ENCODE measurements at places on chromosomes 4 and X. TPM values are rescaled to one million over a fixed set of nuclear protein-coding genes. Genes with fewer than 3 reads are reported as not detected.
A peak's percentile ranks its signal among the peaks of the same experiment; 100 is the strongest.

LRBA gene
- total RNA-seq, result 95.2 TPM

GRCh38 chrX:39445336-39445735 lies 644.1 kb downstream of the MID1IP1 start:
- no peak overlapping the region for H3K27ac ChIP-seq
- H3K4me1 ChIP-seq, result peaks cover 21% of the 10 kb centered on the region
- peaks cover 2% of the 10 kb centered on the region for H3K36me3 ChIP-seq
- H3K4me3 ChIP-seq, result no peak overlapping the region

- H3K27me3 ChIP-seq, result no peaks in the 10 kb centered on the region
- peaks cover 36% of the 10 kb centered on the region for H3K4me1 ChIP-seq
- no peaks in the 10 kb centered on the region for H3K36me3 ChIP-seq
- H3K4me3 ChIP-seq, result no peak overlapping the region
- no peak for DNase-seq
- no peak overlapping the region for H3K27ac ChIP-seq
Observed at GRCh38 chr4:94933799-94934198, 176.0 kb downstream of the BMPR1B start.

DOK7 gene
- not detected for total RNA-seq

GRCh38 chr4:113978105-113978504 lies 1.3 kb downstream of the ARSJ start:
- no peak overlapping the region for H3K4me3 ChIP-seq
- no peak overlapping the region for H3K27ac ChIP-seq
- DNase-seq, result no peak
- peaks cover 62% of the 10 kb centered on the region for H3K27me3 ChIP-seq
- peaks cover 14% of the 10 kb centered on the region for H3K4me1 ChIP-seq
- H3K36me3 ChIP-seq, result no peaks in the 10 kb centered on the region

RAB33B gene
- 14.4 TPM for total RNA-seq

DNA sequence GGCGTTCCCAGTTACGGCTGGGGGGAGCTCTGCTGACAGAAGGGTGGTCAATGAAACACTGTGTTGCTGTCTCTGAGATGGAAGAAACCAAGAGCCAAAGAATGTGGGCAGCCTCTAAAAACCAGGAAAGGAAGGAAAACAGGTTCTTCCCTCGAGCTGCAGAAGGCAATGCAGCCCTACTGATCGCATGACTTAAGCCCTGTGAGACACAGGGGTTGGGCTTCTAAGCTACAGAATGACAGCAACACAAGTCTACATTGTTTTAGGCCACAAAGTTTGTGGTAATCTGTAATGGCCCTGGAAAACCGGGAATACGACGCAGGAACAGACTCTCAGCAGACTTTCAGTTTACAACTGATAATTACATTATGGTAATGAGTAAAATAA lies 38.2 kb upstream of the MTNR1A start:
- no peak overlapping the region for H3K27ac ChIP-seq
- H3K27me3 ChIP-seq, result no peaks in the 10 kb centered on the region
- H3K4me1 ChIP-seq, result peaks cover 1% of the 10 kb centered on the region
- no peak for DNase-seq
- no peak overlapping the region for H3K4me3 ChIP-seq

GRCh38 chr4:40621592-40622512 lies 7.8 kb downstream of the RBM47 start:
- no peak for DNase-seq
- H3K4me1 ChIP-seq, result peaks cover 36% of the 10 kb centered on the region
- peak overlapping the region; percentile 43 for H3K27ac ChIP-seq
- no peaks in the 10 kb centered on the region for H3K27me3 ChIP-seq

LIMCH1 gene
- 12.7 TPM for total RNA-seq

GRCh38 chrX:39900777-39901170 lies 197.0 kb downstream of the BCOR start:
- peaks cover 28% of the 10 kb centered on the region for H3K27me3 ChIP-seq
- DNase-seq, result no peak
- H3K36me3 ChIP-seq, result no peaks in the 10 kb centered on the region
- H3K4me1 ChIP-seq, result peaks cover 22% of the 10 kb centered on the region
- no peak overlapping the region for H3K4me3 ChIP-seq
- no peak overlapping the region for H3K27ac ChIP-seq

DNA sequence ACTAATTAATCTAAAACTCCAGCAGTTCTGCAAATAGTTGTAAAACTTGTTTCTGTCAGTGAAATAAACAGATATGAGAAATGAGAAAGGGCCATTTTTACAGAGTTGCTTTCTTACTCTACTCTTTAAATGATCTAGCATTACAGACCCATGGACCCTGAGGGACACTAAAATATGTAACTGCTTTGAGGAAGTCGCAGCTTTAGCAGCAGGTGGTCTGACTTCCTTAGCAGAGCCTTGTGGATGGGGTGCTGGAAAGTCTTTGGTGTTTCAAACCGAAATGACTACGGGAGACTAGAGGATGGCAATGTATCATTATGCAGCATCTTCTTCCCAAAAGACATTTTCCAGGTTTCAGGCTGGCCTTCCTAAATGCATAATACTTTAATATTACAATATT lies 18.7 kb downstream of the SHISA3 start:
- peaks cover 3% of the 10 kb centered on the region for H3K4me1 ChIP-seq
- DNase-seq, result no peak
- H3K27me3 ChIP-seq, result no peaks in the 10 kb centered on the region
- no peaks in the 10 kb centered on the region for H3K36me3 ChIP-seq
- H3K4me3 ChIP-seq, result no peak overlapping the region

DNA sequence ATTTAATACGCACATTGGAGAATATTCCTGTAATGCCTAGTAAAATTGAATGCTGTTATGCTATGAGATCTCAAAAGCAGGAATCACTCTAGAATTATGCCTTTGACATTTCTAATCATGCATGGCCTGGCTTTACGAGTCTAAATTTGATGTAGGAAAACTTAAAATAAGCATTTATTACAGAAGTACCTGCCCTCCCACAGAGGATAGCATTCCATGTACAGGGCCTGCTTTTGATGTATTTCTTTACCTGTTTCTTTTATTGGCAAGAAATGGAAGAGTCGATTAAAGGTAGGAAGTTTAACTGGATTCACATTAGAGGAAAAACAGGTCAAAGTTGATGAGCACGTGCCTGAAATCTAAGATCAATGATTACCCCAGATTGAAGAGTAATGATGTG lies 219.5 kb downstream of the PCDH7 start:
- no peaks in the 10 kb centered on the region for H3K36me3 ChIP-seq
- no peak for DNase-seq
- H3K27me3 ChIP-seq, result no peaks in the 10 kb centered on the region
- no peak overlapping the region for H3K27ac ChIP-seq
- H3K4me3 ChIP-seq, result no peak overlapping the region
- H3K4me1 ChIP-seq, result peaks cover 3% of the 10 kb centered on the region

DNA sequence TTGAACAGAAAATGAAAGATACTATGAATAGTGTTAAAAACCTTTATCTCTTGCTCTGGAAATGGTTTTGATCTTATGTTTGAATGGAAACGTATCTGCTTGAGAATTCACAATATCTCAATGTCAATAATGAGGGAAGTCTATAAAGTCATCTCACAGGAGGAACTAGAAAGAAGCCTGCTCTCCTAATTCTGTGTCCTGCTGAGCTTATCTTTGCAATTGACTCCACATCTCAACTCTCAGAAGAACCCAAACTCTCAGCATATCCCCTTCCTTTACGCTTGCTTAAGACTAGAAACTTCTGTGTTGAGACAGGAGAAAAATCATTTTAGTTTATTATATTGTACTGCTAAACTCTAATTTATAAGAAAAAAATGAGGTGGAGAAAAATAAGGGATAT lies 8.3 kb upstream of the PF4V1 start:
- no peaks in the 10 kb centered on the region for H3K36me3 ChIP-seq
- peaks cover 7% of the 10 kb centered on the region for H3K27me3 ChIP-seq
- no peaks in the 10 kb centered on the region for H3K4me1 ChIP-seq
- H3K4me3 ChIP-seq, result no peak overlapping the region
- no peak overlapping the region for H3K27ac ChIP-seq

GRCh38 chr4:128974136-128974581 lies 119.2 kb downstream of the SCLT1 start:
- no peaks in the 10 kb centered on the region for H3K36me3 ChIP-seq
- DNase-seq, result no peak
- no peaks in the 10 kb centered on the region for H3K27me3 ChIP-seq
- no peak overlapping the region for H3K27ac ChIP-seq
- H3K4me3 ChIP-seq, result no peak overlapping the region

EVC gene
- total RNA-seq, result 30.2 TPM

GRCh38 chrX:54891573-54891972 lies 29.1 kb upstream of the TRO start:
- no peaks in the 10 kb centered on the region for H3K36me3 ChIP-seq
- DNase-seq, result no peak
- H3K27ac ChIP-seq, result no peak overlapping the region
- no peak overlapping the region for H3K4me3 ChIP-seq

DNA sequence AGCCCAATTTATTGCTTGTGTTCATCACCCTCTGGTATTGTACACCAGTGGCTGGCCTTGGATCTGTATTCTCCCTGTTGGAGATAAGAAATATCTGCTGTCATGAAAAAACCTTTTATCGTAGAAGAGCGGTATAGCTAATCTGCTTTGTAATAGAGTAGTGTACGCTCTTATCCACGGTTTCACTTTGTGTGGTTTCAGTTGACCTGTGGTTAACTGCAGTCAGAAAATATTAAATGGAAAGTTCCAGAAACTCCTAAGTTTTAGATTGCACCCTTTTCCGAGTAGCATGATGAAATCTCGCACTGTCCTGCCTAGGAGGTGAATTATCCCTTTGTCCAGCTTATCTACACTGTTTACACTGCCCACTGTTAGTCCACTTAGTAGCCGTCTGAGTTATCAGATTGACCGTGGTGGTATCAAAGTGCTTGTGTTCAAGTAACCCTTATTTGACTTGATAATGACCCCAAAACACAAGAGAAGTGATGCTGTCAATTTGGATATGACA lies 42.4 kb downstream of the KDM6A start:
- no peak for DNase-seq
- H3K4me3 ChIP-seq, result no peak overlapping the region
- no peaks in the 10 kb centered on the region for H3K27me3 ChIP-seq

GRCh38 chr4:123922847-123923246 lies 526.3 kb downstream of the SPRY1 start:
- DNase-seq, result no peak
- no peaks in the 10 kb centered on the region for H3K36me3 ChIP-seq
- H3K27ac ChIP-seq, result no peak overlapping the region
- H3K27me3 ChIP-seq, result no peaks in the 10 kb centered on the region

- no peak for DNase-seq
- H3K36me3 ChIP-seq, result no peaks in the 10 kb centered on the region
- no peak overlapping the region for H3K27ac ChIP-seq
- H3K27me3 ChIP-seq, result peaks cover 61% of the 10 kb centered on the region
- peaks cover 20% of the 10 kb centered on the region for H3K4me1 ChIP-seq
- no peak overlapping the region for H3K4me3 ChIP-seq
Observed at GRCh38 chr4:46385946-46386345, 4.0 kb downstream of the GABRA2 start.

Measured in progenitor cell of endocrine pancreas (in vitro differentiated cells).